Stimulated activated CD4-positive, alpha-beta T cell treated with anti-CD3 and anti-CD28 coated beads, Interleukin-1b, Interleukin-23, amount 100 ng/mL, for 1 hour (primary cell): ENCODE measurements at places on chromosomes 13 and 19.

GRCh38 chr19:24159707-24160106 lies 72.7 kb downstream of the ZNF254 start:
- DNase-seq, result no peak

DNA sequence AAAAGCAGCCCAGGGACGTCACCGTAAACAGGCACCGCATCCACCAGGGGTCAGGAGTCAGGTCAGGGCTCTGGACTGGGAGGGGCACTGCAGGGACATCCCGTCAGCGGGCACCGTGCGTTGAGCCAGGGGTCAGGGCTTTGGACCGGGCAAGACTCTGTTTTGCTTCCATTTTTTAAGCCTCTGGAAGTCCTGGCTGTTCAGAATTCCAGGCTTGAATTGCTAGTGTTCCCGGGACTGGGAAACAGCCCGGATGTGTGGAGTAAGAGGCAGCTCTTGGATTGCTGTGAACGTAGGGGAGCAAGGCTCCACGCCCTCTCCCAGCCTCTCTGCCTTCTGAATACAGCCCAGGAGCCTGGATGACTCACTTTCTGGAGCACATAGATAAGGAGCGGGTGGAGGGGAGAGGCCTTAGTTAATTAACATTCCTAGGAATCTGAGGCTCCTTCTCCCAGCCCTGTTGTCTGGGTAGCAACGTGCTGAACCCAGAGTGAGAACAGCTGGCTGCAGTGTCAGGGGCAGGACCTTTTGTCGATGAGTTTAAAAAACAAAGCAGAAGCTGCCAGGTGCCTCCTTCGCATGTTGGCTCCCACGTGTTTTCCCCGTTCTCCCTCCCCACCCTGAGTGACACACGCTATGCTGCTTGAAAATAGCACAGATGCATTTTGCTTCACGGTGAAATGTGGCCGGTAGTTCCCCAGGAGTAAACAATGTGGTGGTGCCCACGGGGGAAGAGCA lies 21.9 kb downstream of the ATP11A start:
- no peak for DNase-seq

- DNase-seq, result no peak
Observed at GRCh38 chr19:33659835-33660234, 38.1 kb downstream of the CHST8 start.

DNA sequence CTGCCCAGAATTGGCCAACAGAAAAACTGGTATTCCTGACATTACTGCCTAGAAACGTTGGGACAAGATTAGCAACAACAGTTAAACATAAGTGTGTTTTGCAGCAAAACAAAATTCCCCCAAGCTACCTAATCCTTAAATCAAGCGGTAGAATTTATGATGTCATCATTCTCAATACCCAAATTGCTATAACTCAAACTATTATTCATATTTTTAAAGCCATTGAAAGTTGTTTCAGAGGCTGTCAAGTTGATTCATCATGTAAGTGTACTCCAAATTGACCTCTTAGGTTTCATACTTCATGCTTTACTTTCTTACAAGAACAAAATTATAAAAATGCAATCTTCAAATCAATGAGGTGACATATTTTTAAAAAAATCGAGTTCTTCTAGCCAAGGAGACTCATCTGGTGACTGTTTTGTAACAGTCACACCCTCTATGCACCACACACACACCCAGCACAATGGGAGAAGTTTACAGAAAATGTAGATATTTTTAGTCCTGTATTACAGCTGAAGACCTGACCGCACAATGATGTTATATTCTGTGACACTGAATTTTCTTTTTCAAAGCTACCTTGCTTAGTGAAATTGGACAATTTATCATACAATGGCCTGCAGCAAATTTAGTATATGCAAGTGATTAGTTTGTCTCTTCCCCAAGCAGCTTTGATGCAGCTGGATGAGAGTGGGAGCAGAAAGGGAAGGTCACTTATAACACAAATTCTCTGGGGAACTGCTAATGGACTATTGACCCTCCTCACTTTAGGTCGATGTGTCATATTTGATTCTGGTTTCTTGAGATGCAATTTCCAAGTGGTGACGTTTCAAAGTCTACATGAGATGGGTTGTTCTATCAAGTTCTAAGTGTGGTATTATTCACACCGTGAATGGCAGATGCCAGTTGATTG lies 345.3 kb upstream of the OBI1 start:
- DNase-seq, result no peak

DNA sequence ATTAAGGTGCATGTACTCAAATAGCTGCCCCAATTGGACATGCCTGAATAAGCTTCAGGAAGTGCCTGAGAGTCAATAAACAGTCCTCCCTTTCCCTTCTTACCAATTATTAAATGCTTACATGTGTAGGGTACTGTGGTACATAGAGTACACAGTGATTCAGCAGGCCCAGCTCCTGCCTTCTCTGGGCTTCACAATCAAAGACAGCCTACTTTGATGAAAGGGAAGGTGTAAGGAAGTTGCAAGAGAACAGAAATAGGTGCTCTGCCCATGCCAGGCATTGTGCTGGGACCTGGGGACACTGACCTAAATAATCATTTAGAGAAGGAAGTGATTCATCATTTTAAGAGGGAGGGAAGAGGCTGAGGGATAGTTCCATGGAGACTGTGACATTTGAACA lies 17.2 kb downstream of the FRY start:
- DNase-seq, result no peak

DNA sequence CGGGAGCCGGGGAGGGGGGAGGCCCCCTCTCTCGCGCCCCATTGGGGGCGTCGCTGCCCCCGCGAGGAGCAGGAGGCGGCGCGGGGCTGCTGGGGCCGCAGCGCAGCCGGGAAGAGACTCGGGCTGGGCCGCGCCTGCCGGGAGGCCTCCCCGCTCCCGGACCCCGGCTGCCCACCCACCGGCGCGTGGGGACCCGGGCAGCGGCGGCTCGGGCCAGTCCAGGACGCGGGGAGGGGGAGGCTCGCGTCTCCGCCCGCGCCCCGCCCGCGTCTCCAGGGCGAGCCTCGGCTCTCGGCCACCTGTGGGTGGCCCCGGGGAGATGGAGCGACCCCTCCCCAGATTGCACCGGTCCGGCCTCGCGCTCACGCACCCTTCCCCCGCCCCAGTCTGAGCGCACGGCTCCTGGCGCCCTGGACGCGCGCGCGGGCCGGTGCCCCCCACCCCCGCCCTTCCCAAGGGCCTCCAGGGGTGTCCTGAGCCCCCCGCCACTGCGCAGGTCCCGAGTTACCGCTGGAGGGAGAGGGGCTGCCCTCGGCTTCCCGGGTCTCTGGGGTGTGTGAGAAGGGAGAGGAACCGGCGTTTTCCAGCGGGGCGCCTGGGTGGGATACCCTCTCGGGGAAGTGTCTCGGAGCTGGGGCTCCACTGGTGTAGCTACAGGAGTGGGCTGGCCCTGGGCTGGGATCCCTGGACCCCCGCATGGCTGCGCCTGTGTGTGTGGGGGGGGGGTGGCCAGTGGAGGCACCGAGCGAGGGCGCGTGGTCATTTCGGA lies 645 bp downstream of the PALM start:
- no peak for DNase-seq

GRCh38 chr13:30745906-30746686 lies 10.8 kb downstream of the ALOX5AP start:
- no peak for DNase-seq

DNA sequence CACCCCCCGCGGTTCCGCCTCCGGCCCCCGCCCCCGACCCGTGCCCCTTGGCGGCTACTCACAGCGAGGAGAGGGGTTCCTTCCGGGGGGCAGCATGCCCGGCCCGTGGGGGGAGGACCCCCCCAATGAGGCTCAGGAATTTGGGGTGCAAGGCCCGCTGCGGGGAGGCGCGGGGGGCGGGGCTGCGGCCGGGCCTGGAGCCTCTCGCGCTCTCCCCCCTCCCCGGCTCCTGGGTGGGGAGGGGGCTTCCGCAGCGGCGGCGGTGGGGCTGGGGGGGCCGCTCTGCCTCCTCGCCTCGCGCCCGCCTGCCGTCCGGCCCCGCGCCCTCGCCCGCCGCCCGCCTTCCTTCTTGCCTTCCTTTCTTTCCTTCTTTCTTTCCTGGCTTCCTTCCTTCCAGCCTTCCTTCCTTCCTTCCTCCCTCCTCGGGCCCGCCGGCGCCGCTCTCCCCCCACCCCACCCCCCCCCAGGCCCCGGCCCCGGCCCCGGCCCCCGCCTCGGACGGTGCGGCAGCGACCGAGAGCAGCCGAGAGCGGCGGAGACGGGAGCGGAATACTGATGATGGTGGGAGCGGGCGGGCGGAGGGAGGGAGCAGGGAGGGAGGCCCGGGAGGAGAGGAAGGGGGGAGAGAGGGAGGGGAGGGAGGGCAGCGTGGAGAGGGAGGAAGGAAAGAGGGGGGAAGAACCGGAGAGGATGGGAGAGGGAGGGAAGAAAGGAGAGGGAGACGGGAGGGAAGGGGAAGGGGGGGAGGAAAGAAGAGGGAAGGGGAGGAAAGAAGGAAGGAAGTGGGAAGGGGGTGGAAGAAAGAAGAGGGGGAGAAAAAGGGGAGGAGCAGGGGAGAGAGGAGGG lies at the start of gene LRRC4B:
Gene LRRC4B, minus strand, starts transcription at position 554 of the 846 bp plus-strand sequence. CDS start 19,597 bp downstream, outside the sequence.
- no peak for DNase-seq

DNA sequence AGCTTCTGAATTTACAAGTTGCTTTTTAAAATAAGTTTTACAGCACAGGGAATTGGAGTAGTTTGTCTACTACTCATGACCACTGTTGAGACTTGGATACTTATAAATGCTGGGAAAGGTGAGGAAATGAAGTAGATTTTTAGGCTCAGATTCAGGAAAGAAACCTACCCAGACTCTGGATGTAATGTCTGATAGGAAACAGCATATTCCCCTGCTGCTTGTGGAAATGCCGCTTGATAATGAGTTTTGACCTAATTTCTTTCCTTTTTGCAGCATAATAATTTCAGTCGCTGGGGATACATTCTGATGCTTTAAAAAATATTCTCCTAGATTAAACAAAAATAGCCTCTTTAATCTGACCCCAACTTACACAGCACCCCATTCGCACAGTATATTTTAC lies 53.6 kb downstream of the SLC10A2 start:
- DNase-seq, result no peak

GRCh38 chr19:5036698-5037563 lies 68.0 kb downstream of the KDM4B start:
- DNase-seq, result no peak

GRCh38 chr13:57624565-57625435 lies 6.7 kb upstream of the PCDH17 start:
- no peak for DNase-seq

- DNase-seq, result no peak
Observed at GRCh38 chr13:113849981-113850721, 13.7 kb downstream of the GAS6 start.

- DNase-seq, result no peak
Observed at GRCh38 chr13:49220036-49220855, at the start of gene MLNR. Gene MLNR, plus strand, starts transcription at chr13:49220338. Its CDS starts 0 bp downstream, at chr13:49220338.

GRCh38 chr19:1672038-1672768 lies 19.8 kb upstream of the TCF3 start:
- DNase-seq, result no peak

DNA sequence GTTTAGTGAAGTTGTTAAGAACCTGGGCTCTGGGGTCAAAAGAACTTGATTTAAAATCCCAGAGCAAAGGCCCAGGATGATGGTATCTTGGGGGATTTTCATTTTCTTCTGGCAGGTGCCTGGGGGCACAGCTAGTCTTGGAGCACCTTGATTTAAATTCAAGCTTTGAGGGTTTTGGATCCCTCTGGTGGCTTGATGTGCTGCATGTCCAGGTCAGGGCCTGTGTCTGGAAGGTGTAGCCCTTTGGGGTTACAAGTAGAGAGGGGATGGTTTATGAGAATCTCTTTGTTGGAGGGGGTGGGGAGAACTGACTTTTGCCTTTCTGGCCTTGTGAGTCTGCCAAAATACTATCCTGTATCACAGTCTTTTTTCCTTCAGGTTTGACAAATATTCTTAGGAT lies 55.8 kb downstream of the AKAP11 start:
- no peak for DNase-seq

DNA sequence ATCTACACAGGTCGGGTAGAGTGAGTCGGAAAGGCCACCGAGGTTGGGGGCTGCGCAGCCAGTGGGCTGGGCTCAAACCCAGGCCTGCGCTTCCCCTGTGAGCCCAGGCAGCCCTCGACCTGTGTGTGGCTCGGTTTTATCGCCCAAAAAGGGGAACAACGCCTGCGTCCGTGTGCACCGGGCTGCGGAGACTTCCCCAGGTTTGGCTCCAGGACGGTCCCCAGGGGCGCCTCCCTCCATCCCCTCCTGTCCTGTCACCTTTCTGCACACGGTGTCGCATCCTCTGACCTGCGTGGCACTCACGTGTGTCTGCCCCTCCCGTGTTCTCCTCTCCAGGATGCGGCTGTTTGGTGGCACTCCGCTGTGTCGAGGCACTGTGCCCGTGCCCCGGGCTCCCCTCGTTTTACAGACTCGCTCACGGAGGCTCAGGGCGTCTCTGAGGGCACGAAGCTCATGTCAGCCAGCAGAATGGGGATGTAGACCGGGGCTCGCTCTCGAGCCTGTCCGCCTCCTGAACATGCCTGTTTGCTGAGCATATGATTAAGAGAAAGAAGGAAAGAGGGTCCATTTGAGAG lies 25.9 kb downstream of the MCF2L start:
- no peak for DNase-seq

DNA sequence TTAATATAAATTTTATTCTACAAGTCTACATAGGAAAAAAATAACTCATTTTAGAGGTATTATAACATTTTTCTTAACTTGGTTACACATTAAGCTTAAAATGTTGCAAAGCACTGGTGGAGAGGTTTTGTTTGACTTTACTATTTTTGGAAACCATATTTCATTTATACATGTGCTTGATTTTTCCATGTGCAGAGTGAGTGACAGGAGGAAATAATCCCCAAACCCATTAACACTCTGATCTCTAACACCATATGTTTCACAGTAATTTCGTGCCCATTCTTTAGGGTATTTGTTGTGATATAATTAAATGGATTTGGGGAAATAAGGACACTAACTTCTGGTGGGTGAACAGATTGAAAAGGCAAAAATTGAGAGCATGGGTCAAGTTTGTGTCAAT lies 2124.4 kb upstream of the PCDH20 start:
- no peak for DNase-seq

- no peak for DNase-seq
Observed at GRCh38 chr13:91596842-91597241, 198.4 kb downstream of the GPC5 start.

GRCh38 chr13:72463561-72463960 lies 263.9 kb downstream of the MZT1 start:
- no peak for DNase-seq

DNA sequence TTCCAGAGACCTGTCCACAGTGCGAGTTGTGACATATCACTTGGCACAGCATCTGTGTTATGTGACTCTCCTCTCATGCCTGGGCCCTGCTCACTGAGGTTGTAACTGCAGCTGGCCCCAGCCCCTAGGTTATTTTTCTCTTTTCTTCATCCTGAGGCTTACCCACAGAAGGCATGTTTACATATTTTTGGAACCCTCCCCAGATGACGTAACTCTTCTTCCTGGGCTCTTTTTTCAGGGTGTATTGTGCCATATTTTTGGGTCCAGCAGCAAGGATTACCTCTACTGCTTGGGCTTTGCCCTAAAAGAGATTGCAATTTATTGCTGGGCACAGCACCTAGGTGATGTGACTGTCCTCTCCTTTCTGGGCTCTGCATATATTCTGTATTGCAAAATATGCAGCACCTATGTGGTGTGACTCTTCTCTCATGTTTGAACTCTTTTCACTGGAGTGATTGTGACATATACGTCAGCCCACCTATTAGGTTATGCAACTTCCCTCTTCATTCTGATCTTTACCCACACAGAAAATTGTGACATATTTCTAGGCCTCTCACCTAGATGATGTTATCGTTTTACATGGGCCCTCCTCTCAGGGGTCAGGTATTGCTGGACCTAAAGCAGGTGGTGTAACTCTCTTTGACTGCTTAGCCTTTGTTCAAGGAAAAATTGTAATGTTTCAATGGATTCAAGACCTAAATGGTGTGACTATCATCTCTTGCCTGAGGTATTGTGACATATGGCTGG lies 64.5 kb upstream of the ZNF724 start:
- no peak for DNase-seq

GRCh38 chr13:111661052-111661451 lies 340.6 kb downstream of the TEX29 start:
- DNase-seq, result no peak
